Large intestine (tissue), 12 donors: ENCODE measurements at places on chromosomes 1 and 21. TPM values are rescaled to one million over a fixed set of nuclear protein-coding genes. Genes with fewer than 3 reads are reported as not detected.

- no peak overlapping the region for H3K27ac ChIP-seq
- no peak for DNase-seq
- H3K4me1 ChIP-seq = peaks cover 10% of the 10 kb centered on the region
- H3K4me3 ChIP-seq = no peak overlapping the region
- H3K36me3 ChIP-seq = no peaks in the 10 kb centered on the region
- peaks cover 84% of the 10 kb centered on the region for H3K27me3 ChIP-seq
Measured at GRCh38 chr1:3061566-3061965, 7.4 kb upstream of the PRDM16 start.

- H3K27ac ChIP-seq = no peak overlapping the region
- no peaks in the 10 kb centered on the region for H3K4me1 ChIP-seq
- no peak overlapping the region for H3K4me3 ChIP-seq
Measured at GRCh38 chr1:79285667-79286066, 279.1 kb upstream of the ADGRL4 start.

DNA sequence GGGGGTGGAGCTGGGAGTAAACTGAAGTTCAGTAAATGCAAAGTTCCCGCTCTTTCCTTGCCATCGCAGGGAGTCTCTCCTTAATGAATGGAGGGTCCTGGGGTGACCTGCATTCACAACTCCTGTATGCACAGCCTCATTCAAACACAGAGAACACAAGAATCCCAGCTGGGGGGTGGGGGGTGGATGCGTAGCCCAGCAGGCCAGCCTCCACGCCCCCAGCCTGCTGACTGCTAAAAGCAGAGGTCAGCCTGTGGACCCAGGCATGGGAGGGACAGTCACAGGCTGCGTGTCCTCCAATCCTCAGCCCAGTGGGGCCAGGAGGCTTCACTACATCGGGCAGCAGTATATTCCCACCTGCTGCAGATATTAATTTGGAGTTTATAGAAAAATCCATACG lies 263.1 kb downstream of the GRIK3 start:
- no peak overlapping the region for H3K4me3 ChIP-seq
- no peaks in the 10 kb centered on the region for H3K4me1 ChIP-seq
- no peaks in the 10 kb centered on the region for H3K36me3 ChIP-seq
- no peak overlapping the region for H3K27ac ChIP-seq
- no peak for DNase-seq
- peaks cover 61% of the 10 kb centered on the region for H3K27me3 ChIP-seq

DNA sequence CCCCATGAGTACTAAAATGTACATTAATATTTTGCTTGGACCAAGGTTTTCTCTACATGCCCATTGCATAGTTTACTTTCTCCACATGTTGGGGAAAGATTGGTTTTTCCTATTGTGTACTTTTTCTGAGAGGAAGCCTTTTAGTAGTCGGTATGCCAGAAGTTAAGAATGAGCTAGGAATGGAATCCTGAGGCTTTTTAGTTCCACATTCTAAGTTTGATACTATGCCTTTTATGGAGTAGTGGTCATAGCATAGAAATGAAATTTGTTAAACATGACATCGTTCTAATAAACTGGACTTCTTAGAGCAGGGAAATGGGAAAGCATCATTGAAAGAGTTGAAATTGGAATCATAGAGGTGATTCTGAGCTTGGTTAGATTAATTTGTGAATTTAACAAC lies 64.3 kb downstream of the BCL9 start:
- no peaks in the 10 kb centered on the region for H3K27me3 ChIP-seq
- H3K36me3 ChIP-seq = peaks cover 26% of the 10 kb centered on the region
- H3K27ac ChIP-seq = no peak overlapping the region
- DNase-seq = no peak
- peaks cover 5% of the 10 kb centered on the region for H3K4me1 ChIP-seq

The PGLYRP3 gene
- polyA plus RNA-seq = not detected

The COL11A1 gene
- polyA plus RNA-seq = 4.1 TPM

- H3K27ac ChIP-seq = peak overlapping the region; percentile 95
- H3K36me3 ChIP-seq = peaks cover 39% of the 10 kb centered on the region
- peaks cover 63% of the 10 kb centered on the region for H3K4me1 ChIP-seq
- no peak overlapping the region for H3K4me3 ChIP-seq
- H3K27me3 ChIP-seq = no peaks in the 10 kb centered on the region
Measured at GRCh38 chr1:225877580-225877979, 4.6 kb downstream of the TMEM63A start.

DNA sequence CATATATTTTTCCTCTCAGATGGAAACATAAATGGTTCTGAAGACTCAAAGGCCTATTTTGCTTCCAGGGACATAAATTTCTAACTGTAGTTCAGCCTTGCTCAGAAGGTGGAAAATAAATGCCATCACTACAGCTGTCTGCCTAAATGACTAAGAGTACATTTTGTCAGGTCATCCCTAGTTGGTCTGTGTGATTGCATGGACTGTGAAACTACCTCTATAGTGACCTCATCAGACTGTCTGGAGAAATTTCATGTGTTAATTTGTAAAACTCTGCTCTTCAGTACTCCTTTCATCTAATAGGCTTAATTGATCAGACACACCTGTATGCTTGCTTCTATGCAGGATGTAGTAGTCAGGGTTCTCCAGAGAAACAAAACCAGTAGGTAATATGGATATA lies 886.9 kb downstream of the AMY1C start:
- no peak overlapping the region for H3K27ac ChIP-seq
- no peak overlapping the region for H3K4me3 ChIP-seq
- DNase-seq = no peak
- no peaks in the 10 kb centered on the region for H3K27me3 ChIP-seq

DNA sequence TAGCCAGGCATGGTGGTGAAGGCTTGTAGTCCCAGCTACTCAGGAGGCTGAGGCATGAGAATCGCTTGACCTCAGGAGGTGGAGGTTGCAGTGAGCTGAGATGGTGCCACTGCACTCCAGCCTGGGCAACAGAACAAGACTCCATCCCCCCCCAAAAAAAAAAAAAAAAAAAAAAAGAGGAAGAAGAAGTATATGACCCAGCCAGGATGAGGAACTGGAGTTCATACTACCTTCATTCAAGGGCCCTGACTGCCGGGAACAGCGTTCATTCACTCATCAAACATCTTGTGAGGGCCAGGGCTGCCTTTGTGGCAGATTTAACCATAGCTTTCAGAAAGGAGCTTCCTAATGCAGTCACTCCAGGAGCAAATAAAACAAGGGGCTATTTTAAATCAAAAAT lies 127.6 kb downstream of the MRPS6 start:
- no peaks in the 10 kb centered on the region for H3K36me3 ChIP-seq
- no peak for DNase-seq
- H3K27me3 ChIP-seq = no peaks in the 10 kb centered on the region
- peaks cover 17% of the 10 kb centered on the region for H3K4me1 ChIP-seq

GRCh38 chr1:37656881-37657280 lies 22.2 kb upstream of the RSPO1 start:
- no peaks in the 10 kb centered on the region for H3K4me1 ChIP-seq
- H3K4me3 ChIP-seq = no peak overlapping the region
- no peak overlapping the region for H3K27ac ChIP-seq
- H3K36me3 ChIP-seq = no peaks in the 10 kb centered on the region
- peaks cover 19% of the 10 kb centered on the region for H3K27me3 ChIP-seq

DNA sequence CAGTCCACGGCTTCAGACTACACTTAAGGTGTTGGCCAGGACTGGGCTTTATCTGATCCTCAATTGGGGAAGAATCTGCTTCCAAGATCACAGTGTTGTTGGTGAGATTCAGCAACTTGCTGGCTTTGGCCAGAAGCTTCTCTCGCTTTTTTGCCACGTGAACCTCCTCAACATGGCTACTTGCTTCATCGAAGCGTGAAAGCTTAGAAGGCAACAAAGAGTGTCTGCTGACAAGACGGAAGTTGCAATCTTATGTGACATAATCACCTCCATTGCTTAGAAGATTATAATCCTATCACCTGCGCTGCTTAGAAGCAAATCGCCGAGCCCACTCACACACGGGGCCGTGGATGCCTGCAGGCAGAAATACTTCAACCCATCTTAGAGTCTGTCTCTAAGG lies 10.4 kb upstream of the ITPKB start:
- H3K4me1 ChIP-seq = no peaks in the 10 kb centered on the region
- H3K27ac ChIP-seq = no peak overlapping the region
- DNase-seq = no peak

The LTN1 gene
- polyA plus RNA-seq = 21.6 TPM

GRCh38 chr1:160548960-160549664 lies 26.1 kb upstream of the SLAMF6 start:
- H3K4me3 ChIP-seq = no peak overlapping the region
- H3K36me3 ChIP-seq = no peaks in the 10 kb centered on the region
- DNase-seq = no peak

DNA sequence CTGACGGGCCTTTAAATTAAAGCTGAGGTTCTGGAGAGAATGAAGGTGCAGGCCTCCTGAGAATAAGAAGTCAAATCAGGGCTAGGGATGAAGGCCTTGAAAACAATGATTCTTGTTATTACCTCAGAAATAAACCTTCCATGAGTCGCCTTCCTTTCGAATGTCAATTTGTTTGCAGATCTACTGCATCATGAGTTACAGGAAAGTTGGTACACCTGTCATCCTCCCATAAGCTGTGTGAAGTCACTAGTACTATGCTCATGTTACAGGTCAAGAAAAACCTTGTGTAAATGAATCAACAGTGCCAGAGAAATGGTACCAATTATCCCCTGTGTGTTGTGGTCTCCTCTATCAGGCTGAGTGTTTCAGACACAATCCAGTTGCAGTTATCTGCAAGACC lies 281.2 kb upstream of the PLXNA2 start:
- H3K4me1 ChIP-seq = no peaks in the 10 kb centered on the region
- no peak overlapping the region for H3K4me3 ChIP-seq
- no peaks in the 10 kb centered on the region for H3K36me3 ChIP-seq
- H3K27me3 ChIP-seq = no peaks in the 10 kb centered on the region
- DNase-seq = no peak

DNA sequence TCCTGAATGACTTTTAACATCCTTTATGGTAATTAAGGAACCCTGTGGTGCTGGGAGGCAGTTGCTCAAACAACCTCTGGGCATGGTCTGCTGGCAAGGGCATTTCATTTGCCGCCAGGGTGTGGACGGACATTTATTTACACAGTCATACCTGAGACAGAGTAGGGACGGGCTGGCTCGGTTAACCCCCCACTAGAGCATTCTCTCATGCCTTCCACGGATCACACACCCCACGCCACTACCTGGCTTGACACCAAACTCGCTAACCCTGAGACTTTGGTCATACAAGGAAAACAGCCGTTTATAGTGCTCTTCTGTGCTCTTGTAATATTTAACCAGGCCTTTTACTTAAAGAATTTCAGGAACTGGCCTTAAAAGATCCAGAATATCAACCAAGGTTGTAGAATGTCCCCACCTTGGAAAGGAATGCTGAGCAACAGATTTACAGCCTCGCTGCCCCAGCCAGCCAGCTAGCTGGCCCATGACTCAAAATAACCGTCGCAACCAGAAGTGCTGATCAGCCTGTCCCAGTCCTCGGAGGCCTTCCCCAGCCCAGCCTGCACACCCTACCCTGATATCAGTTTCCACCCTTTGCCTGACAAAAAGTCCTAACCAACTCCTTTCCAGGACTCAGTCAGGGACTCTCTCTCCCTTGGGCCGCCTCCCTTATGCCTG lies 6.5 kb upstream of the PDXK start:
- H3K36me3 ChIP-seq = no peaks in the 10 kb centered on the region
- no peaks in the 10 kb centered on the region for H3K27me3 ChIP-seq
- peak; percentile 91 for DNase-seq
- H3K4me3 ChIP-seq = peak overlapping the region; percentile 1
- H3K4me1 ChIP-seq = peaks cover 17% of the 10 kb centered on the region

GRCh38 chr1:28954126-28954726 lies 39.9 kb downstream of the EPB41 start:
- no peak for DNase-seq
- H3K36me3 ChIP-seq = no peaks in the 10 kb centered on the region
- no peaks in the 10 kb centered on the region for H3K4me1 ChIP-seq
- no peaks in the 10 kb centered on the region for H3K27me3 ChIP-seq
- no peak overlapping the region for H3K27ac ChIP-seq

The PKP1 gene
- 0.45 TPM for polyA plus RNA-seq

DNA sequence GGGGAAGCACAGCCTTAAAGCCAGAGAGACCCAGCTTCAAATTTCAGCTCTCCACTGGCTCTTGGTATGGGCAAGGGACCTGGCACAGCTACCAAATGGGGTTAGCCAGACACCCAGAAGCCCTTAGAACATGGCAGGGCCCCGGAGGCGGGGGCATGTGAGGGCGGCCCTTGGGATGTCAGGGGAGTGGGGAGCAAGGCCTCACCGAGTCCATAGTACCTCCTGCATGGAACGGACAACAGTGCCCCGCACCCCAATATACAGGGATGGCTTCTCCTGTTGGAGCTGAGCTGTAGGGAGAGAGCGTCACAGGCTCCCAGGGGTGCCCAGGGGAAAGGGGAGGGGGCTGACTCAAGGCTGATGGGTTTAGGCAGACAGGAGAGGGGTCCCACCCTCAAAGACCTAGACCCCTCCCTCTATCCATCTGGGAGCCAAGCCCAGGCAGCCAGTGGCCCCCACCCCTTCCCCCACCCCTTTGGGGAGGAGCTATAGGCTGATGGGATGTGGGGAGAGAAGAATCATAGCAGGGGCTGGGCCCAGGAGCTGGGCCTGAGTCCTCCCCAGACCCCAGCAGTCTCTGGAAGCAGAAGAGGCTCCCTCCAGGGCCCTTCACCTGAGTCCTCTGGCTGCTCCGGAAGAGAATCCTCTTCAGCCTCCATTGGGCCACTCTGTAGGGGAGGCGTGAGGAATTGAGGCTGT lies 16.5 kb downstream of the SPOCD1 start:
- H3K27me3 ChIP-seq = peaks cover 7% of the 10 kb centered on the region
- H3K27ac ChIP-seq = no peak overlapping the region
- no peak overlapping the region for H3K4me3 ChIP-seq

DNA sequence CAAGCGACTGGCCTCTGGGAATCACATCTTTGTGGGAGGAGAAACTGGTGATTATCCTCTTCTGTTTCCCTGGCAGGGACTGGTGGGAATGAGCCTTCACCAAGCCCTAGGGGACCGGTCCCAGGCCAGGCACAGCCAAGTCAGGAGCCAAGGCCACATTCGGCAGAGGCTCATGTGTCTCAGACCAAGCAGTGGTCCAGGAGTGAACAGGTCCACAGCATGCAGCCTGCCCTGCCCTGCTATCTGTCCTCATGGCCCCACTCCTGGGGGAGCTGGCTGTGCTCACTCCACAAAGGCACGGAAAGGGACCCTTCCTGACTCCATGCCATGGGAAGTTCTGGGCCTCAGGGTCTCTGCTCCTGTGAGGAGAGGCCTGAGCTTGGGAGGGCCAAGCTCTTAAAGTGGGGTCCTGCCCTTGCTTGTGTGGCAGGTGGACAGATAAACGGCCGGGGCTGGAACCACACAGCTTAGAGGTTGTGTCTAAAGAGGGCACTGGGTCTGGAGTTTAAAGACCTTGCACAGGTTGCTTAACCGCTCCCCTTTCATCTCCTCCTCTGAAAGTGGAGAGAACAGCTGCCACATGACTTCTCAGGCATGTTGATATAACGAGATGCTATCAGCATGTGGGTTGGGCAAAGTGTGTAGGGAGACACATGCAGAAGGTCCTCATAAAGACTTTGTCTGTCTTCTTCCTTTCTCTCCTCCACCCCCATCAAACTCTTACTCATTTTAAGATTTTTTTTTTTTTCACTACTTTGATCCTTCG lies 57.5 kb downstream of the CASQ2 start:
- no peak overlapping the region for H3K4me3 ChIP-seq
- H3K4me1 ChIP-seq = peaks cover 27% of the 10 kb centered on the region
- no peak overlapping the region for H3K27ac ChIP-seq

The ATP6V1G3 gene
- polyA plus RNA-seq = not detected

The NR0B2 gene
- polyA plus RNA-seq = 91.2 TPM

- no peaks in the 10 kb centered on the region for H3K27me3 ChIP-seq
- no peak overlapping the region for H3K27ac ChIP-seq
- H3K36me3 ChIP-seq = no peaks in the 10 kb centered on the region
- no peak overlapping the region for H3K4me3 ChIP-seq
- no peak for DNase-seq
Measured at GRCh38 chr1:220318673-220319072, 46.4 kb upstream of the RAB3GAP2 start.

GRCh38 chr1:11858968-11859871 lies 475 bp upstream of the NPPB start:
- peaks cover 44% of the 10 kb centered on the region for H3K27me3 ChIP-seq
- no peak overlapping the region for H3K4me3 ChIP-seq
- H3K4me1 ChIP-seq = no peaks in the 10 kb centered on the region
- peak; percentile 69 for DNase-seq
